Neural progenitor cell (in vitro differentiated cells): ENCODE measurements at places on chromosomes 4 and X. TPM values are rescaled to one million over a fixed set of nuclear protein-coding genes. Genes with fewer than 3 reads are reported as not detected.

MAOB gene
- 0.40 and 1.5 TPM in 2 replicates for total RNA-seq

CLDN22 gene
- not detected in 2 replicates for total RNA-seq

COL25A1 gene
- 1.3 and 2.0 TPM in 2 replicates for total RNA-seq

- peak; percentile 61 for DNase-seq
- no peaks in the 10 kb centered on the region for H3K36me3 ChIP-seq
- H3K4me3 ChIP-seq: peak overlapping the region; percentile 79
- H3K27me3 ChIP-seq: peaks cover 45% of the 10 kb centered on the region
- H3K27ac ChIP-seq: no peak overlapping the region
These were observed 1.5 kb downstream of the FHDC1 start for GRCh38 chr4:152937336-152938236.
